ENCODE measurements at places on chromosomes 11 and 22.

DNA sequence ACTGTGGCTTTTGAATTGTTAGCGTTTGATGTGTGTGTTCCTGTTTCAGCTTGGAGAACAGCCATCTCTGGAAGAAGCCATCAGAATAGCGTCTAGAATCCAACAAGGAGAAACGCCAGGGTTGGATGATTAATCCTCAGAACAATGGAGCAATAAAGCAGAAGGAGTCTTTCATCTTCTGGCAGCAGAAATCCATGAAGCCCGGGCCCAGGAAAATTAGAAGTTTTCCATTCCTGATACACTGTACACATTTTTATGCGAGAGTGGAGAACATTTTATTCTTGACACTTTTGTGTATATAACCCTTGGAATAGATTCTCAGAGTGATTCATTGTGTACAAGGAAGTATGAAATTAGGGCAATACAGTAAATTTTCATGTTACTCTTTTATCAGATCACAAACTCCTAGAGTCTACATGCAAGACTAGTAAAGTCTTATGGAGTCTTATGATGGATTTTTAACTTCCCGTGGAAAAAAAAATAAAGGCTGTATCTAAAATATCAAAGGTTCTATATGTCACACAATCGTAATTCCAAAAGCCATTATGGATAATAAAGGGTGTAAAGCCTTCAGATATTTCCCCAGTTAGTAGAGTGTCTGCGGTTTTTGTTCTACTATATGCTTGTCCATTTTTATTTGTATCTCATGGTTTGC, 45.9 kb upstream of the WEE1 start:
- DNase-seq = no peak

DNA sequence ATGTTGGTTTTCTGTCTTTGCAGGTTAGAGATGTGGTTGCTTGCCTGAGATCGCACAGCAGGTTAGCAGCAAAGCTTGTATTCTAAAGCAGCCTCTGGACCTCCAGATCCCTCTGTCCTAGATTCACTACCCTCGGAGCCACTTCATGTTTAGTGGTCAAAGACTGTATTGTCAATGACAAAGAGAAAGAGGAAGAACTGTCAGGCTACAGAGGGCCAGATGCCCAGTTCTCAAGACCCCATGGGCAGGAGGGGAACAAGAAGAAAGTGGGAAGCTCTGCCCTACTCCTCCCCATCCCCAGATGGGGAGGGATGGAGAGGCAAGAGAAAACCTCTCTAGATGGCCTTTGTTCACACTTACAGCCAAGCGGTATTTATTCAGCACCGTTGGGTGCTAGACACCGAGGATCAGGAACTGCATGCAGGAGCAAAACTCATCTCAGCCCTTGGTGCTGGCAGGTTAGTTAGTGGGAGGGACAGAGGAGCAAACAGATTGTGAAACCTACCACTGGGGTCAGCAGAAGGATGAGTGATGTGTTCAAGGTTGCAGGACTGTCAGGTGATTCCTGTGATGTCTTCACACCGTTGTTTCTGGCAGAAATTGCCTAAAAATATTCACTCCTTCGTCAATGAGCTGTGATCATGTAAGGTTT, 38.3 kb upstream of the PTPRJ start:
- DNase-seq = peak; percentile 51

DNA sequence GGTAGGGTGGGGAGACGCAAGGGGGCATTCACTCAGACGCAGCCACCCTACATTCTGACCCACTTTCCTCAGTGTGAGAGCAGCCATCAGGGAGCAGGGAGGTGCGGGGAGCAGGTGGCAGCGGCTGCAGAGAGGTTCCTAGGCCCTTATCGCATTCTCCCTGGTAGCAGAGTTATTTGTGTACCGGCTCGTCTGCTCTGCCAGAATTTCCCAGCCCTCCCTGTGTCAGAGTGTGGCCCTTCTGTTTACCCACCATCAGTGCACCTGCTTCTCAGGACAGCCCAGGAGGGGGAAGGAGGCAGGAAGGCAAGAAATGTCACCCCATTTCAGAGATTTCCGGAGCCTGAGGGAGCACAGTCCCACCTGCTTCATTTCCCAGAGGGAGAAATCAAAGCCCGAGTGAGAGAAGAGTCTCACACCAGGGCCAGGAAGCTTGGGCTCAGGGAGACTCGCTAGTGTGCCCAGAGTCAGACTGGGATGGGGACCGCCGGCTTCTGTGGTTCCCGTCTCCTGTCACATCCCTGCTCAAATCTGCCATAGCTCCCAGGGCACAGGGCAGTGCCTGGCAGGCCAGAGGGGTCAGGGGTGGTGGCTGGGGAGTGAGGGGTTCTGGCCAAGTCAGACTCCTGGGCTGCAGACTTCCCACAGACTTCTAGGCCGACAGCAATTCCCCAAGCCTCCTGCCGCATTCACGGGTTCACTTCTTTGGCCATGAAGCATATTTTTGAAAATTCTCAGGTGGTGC, 49.7 kb downstream of the ARRB1 start:
- DNase-seq = no peak

DNA sequence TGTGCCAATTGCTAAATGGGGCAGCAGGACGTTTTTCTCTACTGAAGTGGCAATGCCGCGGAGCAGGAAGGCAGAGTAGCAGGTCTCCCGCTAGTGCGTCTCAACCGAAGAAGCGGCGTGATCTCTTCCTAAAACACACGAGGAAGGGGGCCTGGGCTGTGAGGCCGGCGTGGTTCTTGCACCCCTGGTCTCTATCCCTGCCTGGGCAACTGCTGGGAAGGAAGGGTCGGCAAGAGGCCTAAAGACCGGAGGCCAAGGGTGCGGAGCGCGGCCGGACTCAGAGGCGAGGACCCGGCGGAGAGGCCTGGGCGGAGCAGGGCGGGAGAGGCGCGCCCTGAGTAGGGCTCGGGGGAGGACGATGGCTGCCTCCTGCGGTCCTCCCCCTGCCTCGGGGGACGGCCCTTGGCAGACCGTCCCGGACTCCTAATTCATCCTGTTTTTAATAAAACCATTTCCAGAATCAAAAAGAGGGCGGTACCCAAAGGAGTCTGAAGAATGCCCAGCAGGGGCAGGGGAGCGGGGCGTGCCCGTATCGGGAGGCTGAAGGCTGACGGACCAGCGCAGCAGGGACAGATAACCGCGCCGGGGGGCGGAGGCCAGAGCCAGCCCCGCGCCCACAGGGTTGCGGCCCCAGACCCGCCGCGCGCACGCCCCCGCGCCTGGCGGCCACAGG, 572 bp upstream of the APLP2 start:
- DNase-seq = peak; percentile 81

DNA sequence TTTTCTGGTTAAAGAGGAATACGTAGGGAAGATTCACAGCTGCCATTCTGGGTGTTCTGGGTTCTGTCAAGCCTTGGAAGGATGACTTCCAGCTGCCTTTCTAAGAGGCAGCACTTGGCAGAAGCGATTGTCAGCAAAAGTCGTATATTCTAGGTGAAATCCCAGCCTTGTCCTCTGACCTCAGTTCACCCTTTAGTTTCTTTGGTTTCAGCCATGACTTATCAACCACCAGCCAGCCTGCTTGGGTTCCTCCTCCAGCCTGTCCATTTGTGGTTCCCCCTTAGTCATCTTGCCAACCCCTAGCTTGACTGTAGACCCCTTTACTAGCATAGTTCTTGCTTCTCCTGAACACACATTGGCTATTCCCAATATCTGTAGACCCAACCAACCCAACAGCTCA, 102.3 kb upstream of the CD44 start:
- DNase-seq = peak; percentile 48

GRCh38 chr22:49382451-49382735, 445.3 kb downstream of the BRD1 start:
- DNase-seq = no peak

DNA sequence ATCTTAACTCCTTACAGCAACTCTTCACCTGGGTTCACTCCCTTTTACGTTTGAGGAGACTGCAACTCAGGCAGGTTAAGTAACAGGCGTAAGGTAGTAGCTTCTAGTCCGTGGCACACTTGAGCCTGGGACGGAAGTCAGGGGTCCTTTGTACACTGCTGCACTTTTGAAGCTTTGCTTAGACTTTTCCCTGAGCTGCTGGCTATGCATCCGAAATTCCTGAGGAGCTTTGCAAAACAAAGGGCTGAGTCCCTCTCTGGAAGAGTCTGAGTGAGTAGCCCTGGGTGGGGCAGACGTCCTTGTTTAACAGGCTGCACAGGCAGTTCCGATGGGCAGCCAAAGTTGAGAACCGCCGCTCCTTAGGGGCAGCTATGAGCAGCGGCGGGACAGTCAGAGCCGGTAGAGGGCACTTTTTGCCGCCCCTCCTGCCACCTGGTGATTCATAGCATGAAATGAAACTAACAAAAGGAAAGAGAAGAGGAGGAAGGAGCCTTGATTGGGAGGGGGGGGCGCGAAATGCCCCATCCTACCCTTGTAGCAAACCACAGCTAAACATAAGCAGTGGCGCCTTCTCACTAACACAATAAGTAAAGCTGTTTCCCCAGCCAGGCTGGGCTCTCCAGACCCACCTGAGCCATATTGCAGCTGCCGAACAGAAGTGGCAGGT, 1.4 kb downstream of the TMEM109 start:
- DNase-seq = peak; percentile 81

- peak; percentile 8 for DNase-seq
Measured at GRCh38 chr11:92552942-92553341, 328.3 kb downstream of the FAT3 start.

DNA sequence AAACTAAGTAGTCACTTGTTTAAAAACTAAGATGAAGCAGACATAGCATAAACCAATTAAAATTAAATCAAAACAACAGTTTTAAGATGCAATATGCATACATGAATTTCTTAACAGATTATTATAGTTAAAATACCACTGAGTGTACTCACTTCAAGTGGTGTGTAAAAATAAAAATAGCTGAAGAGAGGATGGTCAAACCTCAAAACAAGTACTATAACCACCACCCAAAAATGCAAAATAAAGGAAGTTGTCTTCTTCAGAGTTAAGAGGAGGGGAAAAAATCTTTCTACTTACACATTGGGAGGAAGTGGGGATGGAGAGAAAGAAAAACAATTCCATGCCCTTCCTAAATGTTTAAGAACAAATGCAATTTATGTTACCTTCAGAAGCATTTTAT, 31.9 kb downstream of the RRAS2 start:
- DNase-seq = peak; percentile 17

Data from KBM-7 (cell line).